Urothelium cell line (cell line): ENCODE measurements at places on chromosomes 6 and 20.
A peak's percentile ranks its signal among the peaks of the same experiment; 100 is the strongest.

DNA sequence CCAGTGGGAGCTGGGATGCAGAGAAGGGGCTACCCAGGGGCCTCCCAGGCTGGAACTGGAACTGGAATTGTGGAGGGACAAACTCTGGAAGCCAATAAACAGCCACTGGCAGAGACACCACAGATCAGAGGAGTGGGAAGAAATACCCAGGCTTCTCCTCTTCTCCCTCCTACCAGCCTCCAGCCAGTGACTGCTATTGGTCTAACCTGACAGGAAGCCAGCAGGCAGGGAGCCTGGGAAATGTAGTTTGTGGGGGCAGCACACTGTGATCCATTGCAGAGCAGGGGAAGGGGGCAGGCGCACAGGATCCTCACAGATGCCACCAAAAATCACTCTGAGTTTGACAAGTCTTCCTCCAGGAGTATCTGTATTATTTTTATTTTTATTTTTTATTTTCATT lies 12.1 kb upstream of the MLN start:
- peak; percentile 57 for DNase-seq

- DNase-seq: no peak
Observed at GRCh38 chr6:124775121-124775520, 187.1 kb upstream of the RNF217 start.

GRCh38 chr6:166411271-166411670 lies 28.5 kb upstream of the MPC1 start:
- DNase-seq: no peak

DNA sequence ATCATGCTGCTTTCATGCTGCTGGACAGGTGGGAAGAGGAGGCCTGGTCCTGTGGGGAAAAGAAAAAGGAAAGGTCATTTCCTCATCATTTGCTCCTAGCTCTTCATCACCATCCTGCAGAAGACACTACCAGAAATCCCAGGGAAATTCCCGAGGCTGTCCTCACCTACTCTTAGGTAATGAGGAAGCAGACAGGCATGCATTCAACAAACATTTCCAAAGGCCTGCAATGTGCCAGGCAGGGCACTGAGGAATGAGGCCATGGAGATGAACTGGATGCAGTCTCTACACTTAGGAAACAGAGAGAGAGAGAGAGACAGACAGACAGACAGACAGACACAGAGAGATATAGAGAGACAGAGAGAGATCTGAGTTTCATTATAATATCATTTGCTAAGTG lies 83.0 kb upstream of the MRPS10 start:
- DNase-seq: no peak

DNA sequence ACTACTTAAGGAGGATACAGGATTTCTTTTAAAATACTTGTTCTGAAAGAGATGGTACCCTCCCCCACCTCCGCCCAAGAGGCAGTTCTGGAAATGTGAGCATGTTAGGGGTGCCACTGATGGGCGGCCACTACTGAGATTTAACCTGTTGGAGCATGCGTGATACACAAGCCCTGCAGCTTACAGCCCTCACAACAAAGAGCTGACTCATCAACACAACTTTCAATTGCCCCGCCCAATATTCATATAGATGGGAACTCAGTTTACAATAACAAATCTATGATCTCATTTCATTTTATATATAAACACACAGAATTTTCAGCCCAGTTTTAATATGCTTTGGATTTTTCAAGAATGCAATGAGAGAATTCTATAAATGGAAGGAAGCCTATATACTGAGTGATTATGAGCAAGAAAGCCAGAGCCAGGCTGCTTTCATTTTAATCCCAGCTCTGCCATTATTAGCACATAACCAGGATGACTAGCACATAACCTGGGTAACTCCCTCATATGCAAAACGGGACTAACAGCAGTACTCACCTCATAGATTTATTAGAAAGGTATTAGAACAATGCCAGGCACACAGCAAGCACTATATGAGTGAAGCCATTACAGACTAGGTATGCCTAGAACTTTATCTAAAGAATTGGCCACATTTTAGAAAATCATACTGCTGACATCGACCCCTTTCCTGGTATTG lies 45.6 kb upstream of the IPCEF1 start:
- DNase-seq: no peak

GRCh38 chr20:39850821-39851330 lies 838.2 kb downstream of the MAFB start:
- no peak for DNase-seq

- no peak for DNase-seq
Observed at GRCh38 chr6:161676586-161676985, 402.7 kb upstream of the AGPAT4 start.

DNA sequence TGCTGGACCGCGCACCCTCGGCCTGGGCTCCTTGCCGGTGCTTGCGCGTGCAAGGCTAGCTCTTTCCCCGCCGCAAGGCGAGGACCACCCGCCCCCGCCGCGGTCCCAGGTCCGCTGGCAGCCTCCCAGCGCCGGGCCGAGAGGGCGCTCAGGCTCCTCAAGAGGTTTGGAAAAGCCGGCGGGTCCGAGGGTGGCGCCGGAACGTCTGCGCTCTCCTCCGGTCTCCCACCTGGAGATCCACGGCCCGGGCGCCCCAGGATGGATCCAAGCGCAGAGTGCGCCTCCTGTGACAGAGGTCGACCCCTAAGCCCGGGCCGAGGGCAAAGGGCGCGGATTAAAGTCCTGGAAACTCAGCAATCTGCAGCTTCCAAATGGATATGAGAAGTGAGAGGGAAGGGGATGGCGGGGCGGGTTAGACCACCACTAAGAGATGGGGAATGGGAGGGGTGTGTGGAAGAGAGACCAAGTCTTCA lies 575 bp upstream of the MICAL1 start:
- DNase-seq: peak; percentile 37

DNA sequence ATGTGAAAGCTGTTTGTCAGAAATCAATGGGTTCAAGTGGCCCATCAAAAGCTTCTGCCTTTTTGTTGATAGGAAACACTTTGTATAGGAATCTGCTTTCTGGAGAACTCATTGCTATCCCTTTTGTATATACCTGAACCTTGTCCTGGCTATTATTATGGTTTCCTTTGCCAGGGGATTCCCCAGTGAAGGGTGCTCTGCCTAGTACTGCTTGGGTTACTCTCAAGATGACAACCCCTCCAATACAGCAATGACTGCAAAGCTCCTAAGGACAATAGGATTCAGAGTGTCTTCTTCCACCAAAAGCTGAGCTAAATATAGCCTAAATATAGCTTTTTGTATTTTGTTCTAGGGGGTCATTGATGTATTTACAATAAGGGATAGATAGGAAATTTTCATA lies 54.0 kb upstream of the PTPRK start:
- DNase-seq: no peak

- no peak for DNase-seq
Observed at GRCh38 chr6:76770281-76770680, 693.0 kb downstream of the HTR1B start.

DNA sequence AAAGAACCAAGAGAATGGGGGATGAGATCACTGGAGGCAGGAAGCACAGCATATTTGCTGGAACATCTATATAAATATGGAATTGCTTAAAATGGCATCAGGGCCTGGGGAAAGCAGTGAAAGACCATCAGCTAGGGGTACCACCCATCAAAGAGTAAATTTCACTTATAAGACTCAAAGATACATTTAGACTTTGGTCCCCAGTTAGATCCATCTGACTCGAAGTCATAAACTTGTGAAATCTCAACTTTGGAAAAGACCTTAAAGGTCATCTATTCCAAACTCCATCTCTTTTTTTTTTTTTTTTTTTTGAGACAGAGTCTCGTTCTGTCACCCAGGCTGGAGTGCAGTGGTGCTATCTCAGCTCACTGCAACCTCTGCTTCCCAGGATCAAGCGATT lies 109.8 kb downstream of the UNC5CL start:
- no peak for DNase-seq

DNA sequence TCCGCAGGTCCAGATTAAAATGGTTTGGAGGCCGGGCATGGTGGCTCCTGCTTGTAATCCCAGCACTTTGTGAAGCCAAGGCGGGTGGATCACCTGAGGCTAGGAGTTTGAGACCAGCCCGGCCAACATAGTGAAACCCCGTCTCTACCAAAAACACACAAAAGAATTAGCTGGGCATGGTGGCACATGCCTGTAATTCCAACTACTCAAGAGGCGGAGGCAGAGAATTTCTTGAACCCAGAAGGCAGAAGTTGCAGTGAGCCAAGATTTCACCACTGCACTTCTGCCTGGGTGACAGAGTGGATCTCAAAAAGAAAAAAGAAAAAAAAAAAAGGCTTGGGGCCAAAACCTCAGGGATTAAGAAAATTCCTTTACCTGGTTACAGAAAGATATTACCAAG lies 30.5 kb downstream of the C6orf15 start:
- DNase-seq: no peak

- DNase-seq: no peak
Observed at GRCh38 chr6:152918991-152919390, 63.9 kb downstream of the FBXO5 start.

- no peak for DNase-seq
Observed at GRCh38 chr6:112150363-112150762, 63.0 kb downstream of the FAM229B start.

DNA sequence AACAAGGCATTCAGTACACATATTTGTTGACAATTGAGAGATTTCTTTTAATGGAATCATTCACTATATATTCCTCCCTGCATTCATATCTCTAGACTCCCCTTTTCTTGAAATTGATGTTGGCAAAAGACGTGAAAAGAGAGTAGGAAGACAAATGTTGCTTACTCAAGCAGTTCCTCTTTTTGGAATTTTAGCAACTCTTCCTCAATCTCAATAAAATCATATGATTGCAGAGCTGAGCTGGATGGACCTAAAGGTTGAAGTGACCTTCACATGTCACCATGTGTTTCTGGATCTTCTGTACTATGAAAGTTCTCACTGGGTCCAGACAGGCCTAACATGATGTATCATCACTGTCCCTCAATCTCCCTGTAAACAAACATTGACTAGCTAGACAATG lies 18.6 kb downstream of the ADGRF1 start:
- DNase-seq: no peak

DNA sequence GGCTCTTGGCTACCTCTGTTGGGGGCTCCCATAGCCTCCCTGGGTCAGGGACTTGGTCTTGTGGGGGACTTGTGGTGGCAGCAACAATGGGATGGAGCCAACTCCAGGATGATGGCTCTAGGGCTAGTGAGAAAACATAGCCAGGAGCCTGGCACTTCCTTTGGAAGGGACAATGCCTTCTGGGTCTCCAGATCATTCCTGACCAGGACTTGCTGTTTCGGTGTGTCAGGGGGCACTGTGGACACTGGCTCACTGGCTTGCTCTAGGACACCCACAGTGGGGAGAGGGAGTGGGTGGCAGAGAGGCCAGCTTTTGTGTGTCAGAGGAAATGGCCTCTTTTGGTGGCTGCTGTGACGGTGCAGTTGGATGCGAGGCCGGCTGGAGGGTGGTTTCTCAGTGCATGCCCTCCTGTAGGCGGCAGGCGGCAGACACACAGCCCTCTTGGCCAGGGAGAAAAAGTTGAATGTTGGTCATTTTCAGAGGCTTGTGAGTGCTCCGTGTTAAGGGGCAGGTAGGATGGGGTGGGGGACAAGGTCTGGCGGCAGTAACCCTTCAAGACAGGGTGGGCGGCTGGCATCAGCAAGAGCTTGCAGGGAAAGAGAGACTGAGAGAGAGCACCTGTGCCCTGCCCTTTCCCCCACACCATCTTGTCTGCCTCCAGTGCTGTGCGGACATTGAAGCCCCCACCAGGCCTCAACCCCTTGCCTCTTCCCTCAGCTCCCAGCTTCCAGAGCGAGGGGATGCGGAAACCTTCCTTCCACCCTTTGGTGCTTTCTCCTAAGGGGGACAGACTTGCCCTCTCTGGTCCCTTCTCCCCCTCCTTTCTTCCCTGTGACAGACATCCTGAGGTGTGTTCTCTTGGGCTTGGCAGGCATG lies 9.2 kb downstream of the VEGFA start:
- no peak for DNase-seq

DNA sequence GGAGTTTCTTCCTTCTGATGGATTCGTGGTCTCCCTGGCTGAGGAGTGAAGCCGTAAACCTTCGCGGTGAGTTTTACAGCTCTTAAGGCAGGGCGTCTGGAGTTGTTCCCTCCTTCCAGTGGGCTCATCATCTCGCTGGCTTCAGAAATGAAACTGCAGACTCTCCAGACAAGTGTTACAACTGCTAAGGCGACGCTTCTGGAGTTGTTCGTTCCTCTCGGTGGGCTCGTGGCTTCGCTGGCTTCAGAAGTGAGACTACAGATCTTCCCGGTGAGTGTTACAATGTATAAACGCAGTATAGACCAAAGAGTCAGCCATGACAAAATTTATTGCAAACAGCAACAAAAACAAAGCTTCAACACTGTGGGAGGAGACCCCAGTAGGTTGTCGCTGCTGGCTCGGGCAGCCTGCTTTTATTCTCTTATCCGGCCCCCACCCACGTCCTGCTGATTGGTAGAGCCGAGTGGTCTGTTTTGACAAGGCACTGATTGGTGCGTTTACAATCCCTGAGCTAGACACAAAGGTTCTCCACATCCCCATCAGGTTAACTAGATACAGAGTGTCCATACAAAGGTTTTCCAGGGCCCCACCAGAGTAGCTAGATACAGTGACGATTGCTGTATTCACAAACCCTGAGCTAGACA lies 113.2 kb downstream of the GPX5 start:
- no peak for DNase-seq

DNA sequence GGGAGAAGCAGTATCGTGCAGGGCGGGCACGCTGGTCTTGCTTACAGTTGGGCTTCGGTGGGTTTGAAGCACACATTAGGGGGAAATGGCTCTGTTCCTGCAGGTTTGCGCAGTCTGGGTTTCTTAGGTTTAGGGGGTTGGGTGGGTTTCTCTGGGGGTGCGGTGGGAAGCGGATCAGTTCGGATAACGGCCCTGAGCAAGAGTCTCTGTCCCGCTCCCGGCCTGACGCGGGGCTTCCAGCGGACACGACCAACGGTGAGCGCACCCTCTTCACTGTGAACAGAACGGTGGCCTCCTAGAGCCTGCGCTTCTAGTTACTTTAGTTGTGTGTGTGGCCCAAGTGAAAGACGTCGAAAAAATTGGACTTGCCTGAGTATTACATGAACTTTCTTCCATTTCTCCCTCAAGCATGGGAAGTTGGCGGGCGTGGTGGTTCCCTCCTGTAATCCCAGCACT lies 635 bp upstream of the ELOVL2 start:
- no peak for DNase-seq
